ENCODE measurements at places on chromosomes 3 and 15.

GRCh38 chr3:42490243-42490642 lies 12.2 kb upstream of the VIPR1 start:
- no peak for DNase-seq

DNA sequence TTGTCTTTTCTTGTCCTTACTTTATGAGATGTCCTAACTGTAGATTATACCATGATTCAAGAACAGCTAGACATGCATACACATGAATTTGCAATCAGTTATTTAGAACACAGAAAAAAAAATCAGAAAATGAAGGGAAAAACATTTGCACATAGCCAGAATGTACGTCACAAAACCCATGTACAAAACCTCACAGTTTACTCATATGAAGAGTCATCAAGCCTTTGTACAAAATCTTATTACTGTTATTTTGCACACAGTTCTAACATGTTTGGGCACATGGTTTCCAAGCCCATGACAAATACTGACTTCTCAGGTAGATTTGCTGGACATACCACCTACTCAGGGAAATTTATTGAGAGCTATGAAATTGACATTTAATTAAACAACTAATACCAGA lies 48.2 kb downstream of the MAP3K13 start:
- no peak for DNase-seq

GRCh38 chr3:100041328-100041749 lies 73.0 kb downstream of the FILIP1L start:
- DNase-seq = no peak

DNA sequence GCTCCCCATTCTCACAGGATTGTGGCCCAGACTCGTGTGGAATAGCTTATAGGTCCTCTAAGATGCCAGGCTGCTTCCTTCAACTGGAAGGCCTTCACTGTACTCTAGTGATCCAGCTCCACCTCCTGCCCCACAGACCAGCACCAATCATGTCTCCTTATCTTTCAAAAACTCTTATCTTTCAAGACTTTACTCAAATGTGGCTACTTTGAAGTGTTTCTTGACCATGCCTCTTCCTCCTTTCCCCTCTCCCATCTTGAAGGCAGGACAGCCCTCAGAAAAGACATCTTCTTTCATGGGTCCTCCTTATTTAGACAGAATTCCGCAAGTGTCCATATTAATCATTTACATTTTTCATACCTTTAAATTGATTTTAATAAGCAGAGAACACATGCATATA lies 142.3 kb downstream of the CHST2 start:
- no peak for DNase-seq
